Right cardiac atrium (tissue), 5 donors: ENCODE measurements at places on chromosomes 3 and 15. TPM values are rescaled to one million over a fixed set of nuclear protein-coding genes. Genes with fewer than 3 reads are reported as not detected.

- DNase-seq = no peak
These were observed 110.8 kb downstream of the ADCY5 start for GRCh38 chr3:123337948-123338619.

- no peak for DNase-seq
These were observed 116.8 kb downstream of the SEMA6D start for GRCh38 chr15:47834093-47834492.

- DNase-seq = no peak
These were observed 49.5 kb downstream of the FBN1 start for GRCh38 chr15:48595981-48596380.

GRCh38 chr15:63726491-63726890, 107.3 kb downstream of the HERC1 start:
- no peak for DNase-seq

DNA sequence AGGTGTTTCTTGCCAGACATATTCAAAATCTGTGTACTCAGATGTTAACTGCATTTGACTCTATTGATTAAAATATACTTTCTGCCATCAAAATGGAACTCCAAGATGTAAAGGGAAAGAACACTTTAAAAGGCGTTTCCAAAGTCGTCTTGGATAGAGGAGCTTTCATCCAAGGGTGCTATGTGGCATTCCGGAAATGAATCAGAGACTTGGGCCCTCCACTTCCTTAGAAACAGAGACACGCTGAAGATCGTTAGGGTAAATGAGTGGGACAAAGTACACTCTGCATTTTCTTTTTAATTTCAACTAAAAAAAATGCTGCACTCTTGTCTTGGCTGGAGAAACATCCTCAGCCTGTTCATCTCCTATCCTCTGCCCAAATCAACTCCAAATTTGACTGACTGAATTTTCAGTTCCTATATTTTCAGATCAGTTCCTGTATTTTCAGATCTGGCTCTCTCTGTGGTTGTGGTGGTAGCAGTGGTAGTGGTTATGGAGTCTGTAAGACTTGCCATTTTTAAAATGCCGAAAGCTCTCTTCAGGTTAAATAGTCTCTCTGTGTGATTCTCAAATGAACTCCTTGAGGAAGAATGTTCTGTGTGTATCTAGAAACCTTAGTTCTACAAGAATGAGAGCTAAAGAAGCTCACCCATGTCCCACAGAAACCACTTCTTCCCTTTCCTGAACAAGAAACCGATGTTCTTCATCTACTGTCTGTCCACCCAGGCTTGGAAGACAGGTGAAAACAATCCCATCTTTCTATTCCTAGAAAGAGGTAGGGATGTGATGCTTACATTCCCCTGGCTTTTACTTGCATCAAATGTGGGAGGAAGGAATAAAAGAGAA, 156.8 kb upstream of the ICE2 start:
- no peak for DNase-seq

The SLC38A3 gene
- 5.0 TPM for total RNA-seq
